ENCODE measurements at places on chromosomes 11 and 22.

GRCh38 chr11:2621894-2622293 lies 77.9 kb downstream of the KCNQ1OT1 start:
- no peak for DNase-seq

DNA sequence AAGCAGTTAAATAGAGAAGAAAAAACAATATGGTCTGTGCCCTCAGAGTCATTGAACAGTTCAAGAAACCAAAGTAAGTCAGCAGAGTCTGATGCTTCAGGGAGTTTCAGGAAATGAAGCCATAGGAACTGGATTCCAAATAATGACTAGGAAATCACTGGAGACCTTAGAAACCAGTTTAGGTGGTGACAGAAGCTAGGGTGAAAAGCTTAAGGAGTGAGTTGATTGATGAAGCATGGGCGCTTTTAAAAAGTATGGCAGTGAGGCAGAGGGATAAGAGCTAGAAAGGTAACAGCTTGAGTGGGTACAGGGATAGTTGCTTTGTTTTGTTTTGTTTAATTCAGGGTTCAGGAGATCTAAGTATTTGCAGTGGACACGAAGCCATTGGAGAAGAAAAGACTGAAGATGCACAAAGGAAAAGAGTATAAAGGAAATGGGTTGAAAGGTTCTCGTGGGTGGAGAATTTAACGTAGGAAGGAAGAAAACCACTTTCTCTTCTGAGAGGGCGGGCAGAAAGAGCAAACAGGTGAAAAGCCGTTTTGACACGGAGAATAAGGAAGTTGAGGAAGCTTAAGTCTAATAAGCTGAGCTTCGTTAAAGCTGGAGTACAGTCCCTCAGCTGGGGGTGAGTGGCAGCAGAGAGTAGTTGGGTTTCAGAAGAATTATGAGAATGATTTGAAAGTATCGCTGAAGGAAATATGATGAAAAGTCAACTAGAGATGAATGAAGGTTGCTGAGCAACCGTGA lies 14.8 kb downstream of the SGSM3 start:
- no peak for DNase-seq

DNA sequence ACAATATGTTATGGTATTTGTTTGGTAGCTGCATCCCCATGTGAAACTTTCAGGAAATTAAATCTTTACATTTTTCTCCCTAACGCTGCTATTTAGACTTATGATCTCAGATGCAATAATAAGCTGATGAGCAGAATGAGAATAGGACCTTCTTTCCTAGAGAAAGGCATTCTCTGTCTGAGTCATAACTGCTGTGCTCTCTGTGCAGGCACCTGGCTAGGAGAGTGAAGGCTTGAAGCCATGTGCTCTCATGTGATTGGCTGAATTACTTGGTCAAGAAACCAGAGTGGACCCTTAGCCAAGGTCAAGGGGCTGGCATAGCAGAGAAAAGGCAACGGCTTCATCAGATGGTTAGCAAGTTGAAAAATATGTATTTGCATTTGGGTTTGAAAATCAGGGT lies 185.0 kb downstream of the ADAMTS15 start:
- DNase-seq: no peak

- DNase-seq: peak; percentile 33
Measured at GRCh38 chr22:43136255-43136654, 6.9 kb downstream of the MCAT start.
